ENCODE measurements at places on chromosomes 2 and 18.

DNA sequence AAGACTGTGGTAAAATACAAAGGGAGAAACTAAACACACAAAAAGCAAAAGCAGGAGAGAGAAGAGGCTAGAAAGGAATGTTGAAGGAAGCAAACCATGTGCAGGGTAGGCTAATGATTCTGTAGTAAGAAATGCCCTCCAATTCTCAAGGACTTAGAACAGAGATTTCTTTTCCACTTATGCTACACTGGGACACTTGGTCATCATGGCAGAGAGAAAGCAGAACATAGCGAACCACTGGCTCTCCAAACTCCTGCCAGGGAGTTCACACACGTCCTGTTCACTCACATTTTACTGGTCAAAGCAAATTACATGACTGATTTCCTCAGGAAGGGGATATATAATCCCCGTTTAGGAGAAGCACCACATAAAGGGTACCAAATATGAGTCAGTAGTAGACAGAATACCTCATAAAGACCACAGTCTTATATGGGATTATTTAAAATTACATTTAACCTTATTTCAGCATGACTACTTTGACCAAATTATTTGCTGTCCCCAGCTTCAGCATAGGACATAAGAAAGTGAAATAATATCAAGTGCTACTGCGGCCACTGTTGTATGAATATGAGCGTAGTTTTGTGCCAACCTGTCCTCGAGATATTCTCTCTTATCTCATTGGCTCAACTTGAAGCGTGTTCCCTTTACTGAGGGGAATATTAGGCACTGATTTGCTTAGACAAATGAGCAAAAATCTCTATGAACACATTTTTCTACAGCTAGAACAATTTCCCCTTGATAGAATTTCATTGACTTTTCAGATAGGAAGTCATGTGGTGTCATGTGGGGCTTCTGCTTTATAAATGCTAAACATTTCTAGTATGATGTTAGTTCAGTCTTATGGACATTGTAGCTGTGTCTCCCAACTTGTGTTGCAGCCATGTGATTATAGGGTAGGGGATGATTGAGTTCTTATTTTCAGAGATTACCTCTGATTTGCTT is 81.7 kb downstream of the FAM161A start:
- no peak for DNase-seq

DNA sequence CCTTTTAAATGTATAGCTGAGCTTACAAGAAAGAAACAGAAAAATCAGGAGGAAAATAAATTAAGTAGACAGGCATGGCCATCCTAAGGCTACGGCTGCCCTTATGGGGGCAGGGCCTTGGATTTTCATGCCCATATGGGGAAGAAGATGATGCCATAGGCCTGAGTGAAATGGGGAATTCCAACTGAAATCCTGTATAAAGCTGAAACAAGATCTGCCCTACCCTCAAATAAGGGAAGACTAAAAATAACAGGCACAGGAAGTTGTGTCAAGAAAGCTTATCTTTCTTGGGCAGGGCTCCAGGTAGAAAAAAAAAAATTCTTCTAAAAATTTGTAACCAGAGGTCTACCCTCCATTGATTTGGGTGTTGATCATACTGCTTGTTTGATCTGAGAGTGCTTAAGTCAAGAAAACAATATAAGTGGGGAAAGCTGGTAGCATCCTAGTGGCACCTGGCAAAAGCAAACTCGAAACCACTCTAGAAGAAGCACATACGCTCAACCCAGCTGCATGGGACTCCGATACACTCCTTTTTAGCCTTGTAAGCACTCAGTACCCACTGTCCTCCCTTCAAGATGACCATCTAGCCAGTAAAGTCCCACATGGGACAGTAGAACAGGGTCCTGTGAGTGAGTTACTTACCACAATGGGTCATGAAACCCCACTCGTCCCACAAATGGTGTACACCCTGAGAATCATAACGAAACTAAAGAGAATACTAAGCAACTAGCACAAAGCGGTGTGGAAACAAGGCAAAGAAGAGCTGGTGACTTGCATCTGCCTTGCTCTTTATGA is 22.3 kb downstream of the DNAH7 start:
- DNase-seq: no peak

DNA sequence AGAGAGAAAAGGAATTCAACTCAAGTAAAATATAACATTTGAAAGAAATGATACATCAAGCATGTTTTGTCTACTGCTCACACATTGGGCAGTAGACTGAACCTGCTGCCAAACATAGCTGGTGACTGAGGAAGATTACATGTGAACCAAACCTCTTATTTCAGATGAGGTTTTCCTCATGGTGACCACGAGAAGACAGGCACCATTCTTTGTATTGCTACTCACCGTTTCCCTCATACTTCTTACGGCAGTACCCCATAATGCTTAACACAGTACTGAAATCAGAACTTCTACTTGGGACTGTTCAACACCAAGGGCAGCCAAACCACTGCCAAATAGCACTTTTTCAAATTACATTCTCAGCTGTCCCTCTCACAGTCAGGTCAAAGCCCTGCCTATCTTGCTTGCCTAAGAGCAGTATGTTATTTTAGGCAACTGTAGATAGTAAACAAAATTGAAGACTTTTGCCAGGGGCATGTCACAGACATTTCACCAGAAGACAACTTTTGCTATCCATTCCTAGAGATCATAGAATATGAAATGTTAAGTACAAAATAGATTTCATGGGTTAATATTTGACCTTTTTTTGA is 167.1 kb upstream of the DOK6 start:
- DNase-seq: no peak

GRCh38 chr2:20919297-20919800 is 96.4 kb upstream of the LDAH start:
- DNase-seq: no peak

DNA sequence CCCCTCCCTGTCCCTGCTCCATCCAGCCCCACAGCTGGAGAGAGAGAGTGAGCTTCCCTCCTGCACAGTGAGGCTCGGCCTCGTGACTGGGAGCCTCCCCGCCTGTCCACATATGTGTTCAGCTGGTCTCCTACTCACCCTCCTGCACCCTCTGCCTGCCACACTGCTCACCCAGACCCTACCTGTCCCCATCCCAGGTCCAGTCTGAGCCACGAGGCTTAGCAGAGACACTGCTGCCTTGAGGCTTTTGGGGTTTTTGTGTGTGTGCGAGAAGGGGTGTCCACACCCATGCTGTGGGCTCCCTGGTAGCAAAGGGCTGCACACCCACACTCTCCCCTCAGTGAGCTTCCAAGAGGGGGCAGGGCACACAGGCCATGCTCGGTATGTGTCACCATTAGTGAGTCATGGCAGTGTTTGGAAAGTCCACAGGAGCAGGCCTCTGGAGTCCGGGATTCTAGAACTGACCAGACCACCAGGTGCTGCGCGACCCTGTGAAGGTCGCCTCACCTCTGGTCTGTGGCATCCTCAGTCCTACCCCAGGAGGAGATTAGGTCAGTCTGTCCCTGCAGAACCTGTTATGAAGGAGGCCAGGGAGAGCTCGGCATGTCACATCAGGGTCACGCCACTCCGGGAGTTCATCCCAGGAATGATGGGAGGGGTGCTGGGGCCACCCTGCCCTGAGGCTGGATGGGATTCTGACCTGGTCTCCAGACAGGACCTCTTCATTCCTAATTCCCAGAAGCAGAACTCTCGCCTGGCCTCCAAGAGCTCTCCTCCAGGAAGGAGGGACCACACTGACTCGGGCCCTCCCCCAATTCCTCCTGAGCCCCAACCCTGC is 39.9 kb upstream of the SMAD7 start:
- no peak for DNase-seq

GRCh38 chr2:130790804-130791616 is 35.7 kb downstream of the AMER3 start:
- no peak for DNase-seq

DNA sequence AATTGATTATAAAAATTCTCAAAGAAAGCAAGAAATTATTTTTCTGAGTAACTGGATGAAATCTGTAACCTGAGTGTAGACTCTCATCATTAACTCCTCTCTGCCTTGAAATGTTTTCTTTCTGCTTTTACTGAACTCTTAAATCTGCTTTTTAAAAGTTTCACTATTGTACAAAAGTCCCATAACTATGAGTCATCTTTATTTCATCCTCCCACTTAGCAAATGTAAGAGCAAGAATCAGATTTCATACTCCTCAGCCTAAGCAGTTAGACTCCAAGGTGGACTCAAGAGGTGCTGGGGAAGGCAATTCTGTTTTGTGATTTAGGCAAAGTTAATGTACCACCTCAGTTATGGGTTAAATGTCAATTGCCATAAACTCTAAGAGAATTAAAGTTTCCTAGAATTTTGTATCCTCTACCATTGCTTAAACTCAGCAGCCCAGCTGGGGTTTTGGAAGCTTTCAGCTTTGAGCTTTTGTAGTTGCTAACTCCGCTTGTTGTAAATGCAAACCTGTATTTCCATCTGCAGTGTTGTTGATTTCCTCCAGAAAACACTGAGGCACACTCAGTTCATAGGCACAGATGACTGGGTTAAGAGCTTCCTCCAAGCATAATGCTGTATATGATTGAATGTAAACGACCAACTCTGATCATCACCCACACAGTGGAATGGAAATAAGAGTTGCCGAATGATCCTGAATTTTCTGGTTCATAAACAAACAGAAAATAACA is 268.8 kb downstream of the ARHGAP15 start:
- no peak for DNase-seq

DNA sequence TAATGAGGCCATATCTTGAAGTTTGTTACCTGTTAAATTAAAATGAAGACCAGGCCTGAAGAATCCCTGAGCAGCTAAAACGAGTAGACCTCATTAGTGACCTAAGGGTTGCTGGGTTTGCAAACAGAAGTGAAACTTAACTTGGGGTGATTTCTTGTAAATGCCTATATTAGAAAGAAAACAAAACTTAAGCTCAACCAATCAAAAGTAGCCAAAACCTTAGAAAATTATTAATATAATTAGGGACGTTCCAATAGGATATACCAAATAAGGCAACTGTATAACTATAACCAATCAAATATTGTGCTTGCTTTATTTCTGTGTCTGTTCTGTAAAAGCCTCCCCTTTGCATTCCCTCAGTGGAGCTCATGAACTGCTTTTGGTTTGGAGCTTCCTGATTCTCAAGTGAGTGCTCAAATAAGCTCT is 137.9 kb upstream of the VRK2 start:
- no peak for DNase-seq

- no peak for DNase-seq
These were observed 2.2 kb upstream of the ZNF407 start for GRCh38 chr18:74595431-74595830.

GRCh38 chr2:62654423-62654791 is 51.1 kb upstream of the EHBP1 start:
- DNase-seq: no peak

DNA sequence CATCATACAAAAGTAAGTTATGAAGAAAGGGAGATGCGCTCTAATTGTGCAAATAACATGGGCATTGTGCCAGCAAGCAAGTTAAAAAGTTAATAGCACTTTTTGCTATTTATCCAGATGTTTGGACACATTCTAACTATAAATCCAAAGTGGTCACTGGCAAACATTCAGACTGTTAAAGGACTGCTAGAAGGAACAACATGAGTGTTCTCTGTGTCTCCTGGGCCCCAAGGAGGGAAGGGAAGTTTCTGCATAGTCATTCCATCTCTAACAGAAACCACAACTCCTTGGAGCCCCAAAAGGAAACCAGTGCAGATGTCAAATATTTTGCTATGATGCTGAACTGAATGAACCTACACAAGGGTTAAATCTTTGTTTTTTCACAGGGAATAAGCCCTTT is 213.3 kb upstream of the HNRNPA3 start:
- DNase-seq: no peak

GRCh38 chr18:34691614-34692013 is 18.5 kb upstream of the DTNA start:
- no peak for DNase-seq

DNA sequence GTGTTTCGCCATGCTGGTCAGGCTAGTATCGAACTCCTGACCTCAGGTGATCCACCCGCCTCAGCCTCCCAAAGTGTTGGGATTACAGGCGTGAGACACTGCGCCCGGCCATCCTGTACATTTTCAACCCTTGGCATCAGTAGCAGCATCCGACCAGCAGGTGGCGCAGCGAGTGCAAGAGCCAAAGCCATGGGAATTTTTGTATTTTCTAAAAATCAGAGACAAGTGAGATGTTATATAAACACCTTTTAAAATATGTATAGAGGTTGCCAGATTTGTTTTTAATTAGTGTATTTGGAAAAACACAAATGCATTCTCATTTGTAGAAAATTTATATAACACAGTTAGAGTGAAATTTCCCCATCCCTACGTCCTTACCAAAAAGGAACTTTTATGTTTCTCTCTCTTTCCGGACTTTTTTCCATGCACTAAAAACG is 36.8 kb downstream of the MOGAT1 start:
- peak; percentile 87 for DNase-seq

DNA sequence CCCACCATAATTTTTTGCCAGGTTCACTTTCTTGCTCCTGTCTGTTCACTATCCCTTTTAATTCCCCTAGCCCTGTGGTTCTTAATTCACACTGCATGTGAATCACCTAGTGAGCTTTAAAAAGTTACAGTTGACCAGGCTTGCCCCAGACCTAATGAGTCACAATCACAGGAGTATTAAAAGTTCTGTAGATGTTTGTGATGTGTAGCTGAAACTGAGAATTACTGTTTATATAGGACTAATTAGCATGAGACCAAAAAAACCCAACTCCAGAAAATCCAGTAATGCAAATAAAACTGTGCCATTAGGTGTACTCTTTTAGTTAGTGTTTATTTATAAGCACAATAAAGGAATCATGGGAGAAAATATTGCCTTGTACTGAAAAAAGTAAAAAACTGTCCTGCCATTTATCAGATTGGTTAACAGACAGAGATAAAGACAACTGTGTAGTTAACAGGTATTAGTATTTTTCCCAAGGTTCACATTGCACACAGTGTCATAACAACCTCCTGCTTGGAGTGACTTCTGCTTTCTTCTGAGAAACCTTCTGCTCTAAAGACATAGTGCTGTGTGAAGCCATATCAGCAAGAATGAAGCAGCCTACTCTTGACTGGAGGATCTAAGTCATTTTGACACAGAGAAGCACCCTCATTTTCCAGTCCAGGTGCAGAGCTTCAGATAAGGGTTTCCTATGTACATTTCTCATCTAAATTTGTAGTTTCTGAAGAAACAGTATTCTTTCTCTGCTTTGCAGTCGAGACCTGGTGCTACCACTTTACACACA is 39.0 kb downstream of the VAPA start:
- DNase-seq: no peak
